ENCODE measurements at places on chromosomes 7 and 10.

DNA sequence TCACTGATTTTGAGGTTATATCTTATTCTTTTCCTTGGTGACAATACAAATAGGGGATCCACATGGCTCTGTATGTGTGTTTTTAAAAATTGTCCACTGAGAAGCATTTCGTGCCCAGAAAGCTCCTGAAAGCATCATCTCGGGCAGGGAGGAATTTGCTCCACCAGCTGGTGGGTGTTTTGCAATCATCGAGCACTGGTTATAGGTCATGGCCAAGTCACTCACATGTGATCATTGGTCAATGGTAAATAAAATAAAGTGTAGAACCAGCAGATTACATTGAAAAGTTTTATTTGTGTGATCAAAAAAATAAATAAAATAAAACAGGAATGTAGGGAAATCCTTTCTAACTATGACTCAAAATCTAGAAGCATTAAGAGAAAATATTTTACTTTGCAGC, 23.0 kb upstream of the SNX13 start:
- DNase-seq, result no peak

GRCh38 chr7:49497471-49497870, 276.0 kb upstream of the VWC2 start:
- peak; percentile 70 for DNase-seq

DNA sequence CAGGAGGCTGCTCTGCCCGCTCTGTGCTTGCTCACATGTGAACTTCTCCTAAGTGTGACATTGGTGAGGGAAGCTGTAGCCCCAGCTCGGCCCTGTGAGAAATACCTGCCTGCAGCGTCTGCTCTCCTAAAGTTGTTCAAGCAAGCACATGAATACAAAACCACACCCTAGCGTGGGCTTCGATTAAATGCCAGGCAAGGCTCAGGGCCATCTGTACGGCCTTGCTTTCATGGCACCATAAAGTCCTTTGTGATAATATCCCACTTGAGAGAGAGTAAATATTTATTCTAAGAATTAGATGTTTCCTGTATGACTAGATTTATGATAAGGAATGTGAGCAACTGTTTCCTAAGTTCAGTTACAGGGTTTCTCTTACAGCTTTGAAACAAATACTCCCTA, 262.8 kb upstream of the KLF14 start:
- DNase-seq, result no peak

DNA sequence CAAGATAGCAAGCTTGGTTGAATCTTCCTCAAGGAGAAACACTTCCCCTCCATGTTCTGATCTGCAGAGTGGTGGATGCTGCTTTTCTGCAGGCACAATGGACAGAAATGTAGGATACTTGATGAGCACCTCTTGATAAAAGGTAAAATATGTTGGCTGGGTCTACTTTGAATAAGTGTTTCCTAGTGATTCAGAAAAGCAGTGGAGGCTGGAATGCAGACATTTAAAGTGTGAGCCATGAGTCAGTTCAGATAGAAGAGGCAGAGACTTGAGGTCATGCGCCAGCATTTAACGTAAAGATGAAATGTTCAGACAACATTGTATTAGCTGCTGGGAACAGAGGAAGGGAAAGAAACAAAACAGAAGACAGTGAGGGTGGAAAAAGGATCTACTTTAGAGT, 403.1 kb downstream of the ADRA2A start:
- DNase-seq, result no peak

DNA sequence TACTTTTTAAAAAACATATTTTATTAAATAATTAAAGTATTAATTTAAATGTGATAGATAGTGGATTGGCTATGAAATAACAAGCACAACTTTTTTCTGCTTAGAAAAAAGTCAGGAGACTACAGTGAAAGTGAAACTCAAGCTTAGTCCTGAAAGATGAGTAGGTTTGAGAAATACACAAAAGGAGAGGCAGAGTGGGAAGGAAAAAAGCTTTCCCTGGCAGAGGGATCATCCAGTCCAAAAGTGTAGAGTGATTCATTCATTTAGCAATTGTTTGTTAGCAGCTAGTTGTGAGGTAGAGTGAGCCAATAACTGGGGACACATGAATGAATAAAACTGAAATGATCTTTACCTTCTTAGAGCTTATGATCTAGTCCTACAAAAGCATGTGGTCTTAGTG, 93.5 kb downstream of the FOXP2 start:
- DNase-seq, result no peak

DNA sequence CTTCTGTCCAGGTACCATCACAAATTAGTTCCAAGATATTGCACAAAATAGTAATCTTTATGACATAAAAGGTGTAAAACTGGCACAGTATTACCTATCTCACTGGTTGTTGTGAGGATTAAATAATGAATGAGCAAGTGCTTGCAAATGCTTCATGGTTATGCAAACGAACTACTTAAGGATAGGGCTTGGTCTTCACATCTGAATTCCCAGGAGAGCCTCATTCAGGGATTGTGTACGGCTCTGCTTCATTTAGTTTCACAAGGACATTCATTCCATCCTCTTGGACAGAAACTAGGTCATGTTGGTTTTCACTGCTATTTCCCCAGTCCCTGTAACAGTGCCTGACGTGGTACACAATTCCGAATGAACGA, 12.1 kb downstream of the ABCA13 start:
- no peak for DNase-seq

GRCh38 chr7:4272141-4272540, 410.0 kb upstream of the FOXK1 start:
- no peak for DNase-seq

GRCh38 chr10:33241351-33241750, 93.1 kb downstream of the NRP1 start:
- DNase-seq, result no peak

- no peak for DNase-seq
Observed at GRCh38 chr7:70923181-70923845, 208.6 kb upstream of the GALNT17 start.

All from GM12865 (cell line).